ENCODE measurements at places on chromosomes 13 and 19.

DNA sequence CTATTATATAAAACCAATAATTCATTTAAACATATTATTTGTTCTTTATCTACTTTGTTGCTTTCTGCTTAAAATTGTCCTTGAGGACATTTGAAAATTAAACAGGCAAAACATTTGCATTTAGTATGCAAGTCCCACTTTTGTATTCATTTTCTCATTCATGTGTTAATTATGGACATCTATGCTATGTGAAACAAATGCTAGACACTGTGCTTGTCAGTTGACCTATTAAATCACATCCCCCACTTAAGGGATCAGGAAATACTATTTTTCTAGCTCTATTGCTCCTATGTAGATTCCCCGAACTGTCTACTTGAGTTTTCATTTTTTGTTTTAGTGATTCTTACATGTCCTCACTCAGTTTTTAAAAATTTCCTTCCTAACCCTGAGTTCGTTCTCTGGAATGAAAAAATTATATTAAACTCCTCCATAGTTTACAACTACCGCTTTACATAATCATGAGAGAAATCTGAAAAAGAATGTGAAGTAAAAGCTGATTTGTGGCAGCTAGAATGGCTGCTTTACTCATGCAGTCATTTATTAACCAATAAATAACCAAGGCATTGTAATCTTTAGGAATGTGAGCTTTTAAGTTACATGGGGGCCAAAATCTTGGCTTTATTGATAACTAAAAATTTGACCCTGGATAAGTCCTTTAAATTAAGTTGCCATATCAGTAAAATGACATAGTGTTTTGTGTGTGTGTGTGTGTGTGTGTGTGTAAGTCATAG lies 188.5 kb downstream of the LIG4 start:
- DNase-seq, result no peak

GRCh38 chr19:54172471-54173358 lies at the start of gene TMC4:
Gene TMC4 (minus strand): TSS chr19:54173160. CDS start chr19:54173117, 43 bp downstream.
- peak; percentile 74 for DNase-seq

DNA sequence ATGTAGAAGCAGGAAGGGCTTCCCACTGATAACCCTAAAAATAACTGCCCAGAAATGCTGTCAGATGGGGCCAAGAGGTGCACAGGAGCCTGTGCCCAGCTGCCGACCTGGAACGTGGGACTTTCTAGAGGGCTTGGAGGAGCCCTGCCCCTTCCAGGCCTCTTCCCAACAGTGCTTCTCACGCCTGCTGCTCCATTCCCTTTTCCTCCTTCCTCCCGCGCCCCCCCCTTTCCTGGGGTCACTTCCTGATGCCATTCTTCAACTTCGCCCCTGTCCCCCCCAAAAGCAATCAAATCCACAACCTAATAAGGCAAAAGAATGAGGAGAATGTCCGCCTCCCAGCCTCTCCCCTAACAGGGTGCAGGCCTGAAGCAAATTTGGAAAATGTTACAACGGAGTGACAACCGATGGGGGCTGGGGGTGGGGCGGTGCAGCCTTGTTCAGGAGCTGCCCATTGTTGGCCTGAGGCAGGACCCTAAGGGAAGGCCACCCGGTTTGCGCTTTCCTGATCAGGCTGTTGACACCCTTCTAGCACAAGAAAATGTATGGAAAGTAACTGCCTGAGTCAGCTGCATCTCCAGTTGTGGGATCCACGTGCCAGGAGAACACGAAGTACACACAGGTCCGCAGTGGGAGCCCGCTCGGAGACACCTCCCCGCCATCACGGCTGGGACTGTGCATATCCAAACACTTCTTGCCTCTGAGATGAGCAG lies 18.7 kb downstream of the ACTN4 start:
- no peak for DNase-seq

DNA sequence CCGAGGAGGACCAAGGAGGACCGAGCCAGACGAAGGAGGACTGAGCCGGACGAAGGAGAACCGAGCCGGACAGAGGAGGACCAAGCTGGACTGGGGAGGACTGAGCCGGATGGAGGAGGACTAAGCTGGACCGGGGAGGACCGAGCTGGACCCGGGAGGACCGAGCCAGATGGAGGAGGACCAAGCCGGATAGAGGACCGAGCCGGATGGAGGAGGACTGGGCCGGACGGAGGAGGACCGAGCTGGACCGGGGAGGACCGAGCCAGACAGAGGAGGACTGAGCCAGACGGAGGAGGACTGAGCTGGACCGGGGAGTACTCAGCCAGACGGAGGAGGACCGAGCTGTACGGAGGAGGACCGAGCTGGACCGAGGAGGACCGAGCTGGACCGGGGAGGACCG lies 3.2 kb downstream of the PIP5K1C start:
- no peak for DNase-seq

DNA sequence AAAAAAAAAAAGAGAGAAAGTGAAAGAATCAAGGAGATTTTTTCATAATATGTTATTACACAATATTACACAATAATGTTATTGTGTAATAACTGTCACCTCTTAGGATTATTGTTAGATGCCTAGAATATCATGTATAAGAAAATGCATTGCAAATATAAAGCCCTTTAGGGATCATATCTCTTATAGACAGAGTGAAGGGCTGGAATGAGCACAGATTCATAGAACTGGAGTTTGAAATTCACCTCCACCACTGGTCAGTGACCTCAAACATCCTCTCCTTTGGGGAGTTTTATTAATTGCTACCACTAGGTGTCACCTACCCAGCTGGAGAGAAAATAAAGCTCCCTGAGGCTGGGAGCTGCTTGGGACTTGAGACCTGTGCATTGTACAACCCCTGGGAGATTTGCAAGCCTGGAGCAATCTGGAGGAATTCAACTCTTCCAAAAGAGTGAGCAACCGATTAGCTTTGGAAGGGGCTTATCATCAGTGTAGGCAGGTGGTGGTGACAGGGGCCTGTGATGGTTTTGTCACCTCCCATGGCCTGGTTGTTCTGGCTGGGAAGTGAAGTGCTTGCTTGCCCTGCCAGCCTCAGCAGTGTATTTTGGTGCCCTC lies 30.3 kb upstream of the FRY start:
- peak; percentile 14 for DNase-seq
